ENCODE measurements at places on chromosomes 1 and 21.

- DNase-seq, result no peak
Measured at GRCh38 chr1:25068316-25068715, 138.2 kb upstream of the RUNX3 start.

DNA sequence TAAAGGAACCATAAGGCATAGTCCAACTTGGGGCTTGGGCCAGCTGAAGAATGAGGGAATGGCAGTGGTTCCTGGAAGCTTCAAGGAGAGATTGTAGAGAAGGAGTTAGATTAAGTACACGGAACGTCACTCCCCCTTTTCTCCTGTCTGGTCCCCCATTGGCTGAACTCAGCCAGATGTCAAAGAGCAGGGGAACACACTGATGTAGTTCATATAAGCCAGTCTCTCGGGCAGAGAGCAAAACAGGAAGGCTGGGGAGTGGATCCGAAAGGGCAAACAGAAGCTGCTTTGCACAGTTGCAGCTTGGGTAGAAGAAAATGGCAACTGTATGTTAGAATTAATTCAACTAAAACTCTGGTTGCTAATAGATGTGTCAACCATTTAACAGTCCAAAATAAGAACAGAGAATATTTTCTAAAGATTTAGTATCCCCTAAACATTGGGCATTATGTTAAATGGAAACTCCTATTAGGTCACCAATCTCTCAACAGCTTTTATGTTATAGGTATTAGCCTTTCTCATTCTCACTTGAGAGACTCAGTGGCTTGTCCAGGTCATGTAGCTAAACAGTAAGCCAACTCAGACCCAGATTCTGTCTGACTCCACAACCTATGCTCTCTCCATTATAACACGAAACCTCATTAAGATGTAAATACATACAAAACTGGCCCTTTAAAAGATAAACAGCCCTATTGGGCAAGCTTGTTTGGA, 600.7 kb upstream of the USP24 start:
- no peak for DNase-seq

GRCh38 chr1:184424157-184424556, 37.3 kb downstream of the C1orf21 start:
- DNase-seq, result no peak

GRCh38 chr1:172356620-172357019, 63.9 kb upstream of the C1orf105 start:
- no peak for DNase-seq

- no peak for DNase-seq
Measured at GRCh38 chr1:110829955-110830553, 42.9 kb upstream of the CD53 start.
